Renal pelvis (tissue), 12 donors: ENCODE measurements at places on chromosomes 5 and 9.

DNA sequence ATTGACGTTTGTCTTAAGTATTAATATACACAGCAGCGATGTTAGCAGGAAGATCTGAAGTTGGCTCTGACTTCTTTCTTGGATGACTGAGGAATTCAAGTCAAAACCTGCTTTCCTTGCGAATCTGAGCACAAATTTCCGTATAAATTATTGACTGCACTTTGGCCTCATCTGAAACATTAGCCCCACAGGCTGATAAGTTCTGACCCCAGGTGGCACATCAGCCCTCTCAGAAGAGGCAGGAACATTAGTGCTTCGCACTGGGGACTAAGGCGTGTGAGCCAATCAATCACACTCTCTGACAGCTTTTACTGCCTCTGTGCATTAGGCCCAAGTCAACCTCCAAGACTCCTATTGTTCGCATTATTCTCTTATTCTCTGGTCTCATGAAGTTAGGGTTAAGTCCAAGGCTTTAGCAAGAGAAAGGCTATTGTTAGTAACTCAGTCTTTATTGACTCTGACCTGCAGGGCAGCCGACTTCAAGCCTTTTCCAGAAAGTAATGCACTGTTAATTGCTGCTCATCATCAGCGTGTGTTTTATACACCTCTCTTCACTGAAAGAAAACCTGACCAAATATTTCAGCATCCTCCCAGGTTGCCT is 84.2 kb downstream of the ZNF608 start:
- peak; percentile 72 for DNase-seq

DNA sequence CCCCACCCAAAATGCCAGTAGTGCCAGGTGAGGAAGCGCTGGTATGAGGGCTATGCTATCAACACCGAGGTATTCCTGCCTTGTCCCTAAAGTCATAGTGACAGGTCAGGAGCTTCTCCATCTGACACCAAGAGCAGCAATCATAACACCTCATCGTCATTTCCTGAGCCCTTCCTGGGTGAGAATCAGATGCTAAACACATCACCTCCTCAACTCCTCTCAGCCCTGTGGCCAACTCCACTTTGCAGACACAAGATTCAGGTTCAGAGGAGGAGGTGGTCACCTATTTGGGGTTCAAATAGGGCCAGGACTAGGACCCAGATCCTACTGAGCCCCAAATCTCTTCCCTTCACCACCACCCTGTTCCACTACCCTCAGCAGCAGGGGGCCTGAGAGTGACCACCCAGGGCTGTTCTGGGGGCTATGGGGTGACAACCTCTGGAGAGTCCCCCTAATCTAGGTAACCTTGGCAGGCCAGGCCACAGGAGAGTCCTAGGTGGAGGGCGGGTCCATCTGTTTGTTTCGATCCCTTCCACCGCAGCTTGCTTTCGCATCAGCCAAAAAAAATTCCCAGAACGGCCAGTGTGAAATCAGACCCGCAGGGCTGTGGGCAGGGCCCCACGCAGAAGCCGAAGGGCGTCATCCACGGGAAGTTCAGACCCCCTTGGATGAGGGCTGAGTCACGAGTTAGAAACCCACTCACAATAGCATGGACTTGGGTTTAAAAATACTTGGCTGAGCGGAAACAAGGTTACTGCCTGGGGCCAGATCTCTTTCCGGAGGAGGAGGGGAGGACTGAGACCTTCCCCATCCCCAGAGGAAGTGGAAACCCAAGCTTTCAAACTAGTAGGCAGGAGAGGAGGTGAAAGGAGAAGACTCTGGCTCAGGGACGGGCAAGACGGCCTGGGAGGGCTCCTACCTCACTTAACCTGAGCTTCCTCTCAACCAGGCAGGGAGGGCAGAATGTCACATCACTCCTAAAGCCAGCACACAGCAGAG is 8.7 kb downstream of the STK10 start:
- peak; percentile 56 for DNase-seq

DNA sequence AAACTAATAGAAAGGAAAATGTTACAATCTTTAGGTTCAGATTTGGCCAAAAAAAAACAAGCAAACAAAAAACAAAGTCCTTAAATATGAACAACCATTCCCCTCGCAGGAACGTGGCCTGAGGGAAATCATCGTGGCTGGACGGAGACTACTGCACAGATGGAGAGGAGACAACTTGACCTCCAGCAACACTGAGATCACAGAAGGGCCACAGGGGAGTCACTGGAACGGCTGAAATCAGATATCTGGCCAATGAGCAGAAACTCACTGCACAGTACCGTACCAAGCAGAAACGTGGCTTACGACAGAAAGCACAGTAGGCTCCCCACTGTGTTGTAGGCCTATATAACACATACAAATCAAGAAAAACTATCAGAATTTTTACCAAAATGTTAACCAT is 27.7 kb downstream of the CAMSAP1 start:
- DNase-seq: no peak

DNA sequence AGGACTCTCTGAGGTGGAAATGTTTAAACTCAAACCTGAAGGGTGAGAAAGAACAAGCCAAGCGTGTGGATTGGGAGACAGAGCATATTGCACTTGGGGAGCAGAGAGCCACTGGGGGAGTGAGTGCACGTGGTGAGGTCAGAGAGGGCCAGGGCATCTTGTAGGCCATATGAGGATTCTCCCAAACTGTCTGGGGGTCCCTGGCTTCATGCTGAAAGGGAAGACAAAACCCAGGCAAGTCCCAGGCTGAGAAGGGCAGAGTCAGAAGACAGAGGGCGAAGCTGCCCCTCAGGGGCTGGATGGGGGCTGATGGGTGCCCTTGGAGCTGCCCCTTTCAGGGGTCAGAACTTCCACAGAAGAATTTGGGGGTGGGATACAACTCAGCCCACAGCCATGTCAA is 215.3 kb upstream of the S1PR3 start:
- DNase-seq: no peak

DNA sequence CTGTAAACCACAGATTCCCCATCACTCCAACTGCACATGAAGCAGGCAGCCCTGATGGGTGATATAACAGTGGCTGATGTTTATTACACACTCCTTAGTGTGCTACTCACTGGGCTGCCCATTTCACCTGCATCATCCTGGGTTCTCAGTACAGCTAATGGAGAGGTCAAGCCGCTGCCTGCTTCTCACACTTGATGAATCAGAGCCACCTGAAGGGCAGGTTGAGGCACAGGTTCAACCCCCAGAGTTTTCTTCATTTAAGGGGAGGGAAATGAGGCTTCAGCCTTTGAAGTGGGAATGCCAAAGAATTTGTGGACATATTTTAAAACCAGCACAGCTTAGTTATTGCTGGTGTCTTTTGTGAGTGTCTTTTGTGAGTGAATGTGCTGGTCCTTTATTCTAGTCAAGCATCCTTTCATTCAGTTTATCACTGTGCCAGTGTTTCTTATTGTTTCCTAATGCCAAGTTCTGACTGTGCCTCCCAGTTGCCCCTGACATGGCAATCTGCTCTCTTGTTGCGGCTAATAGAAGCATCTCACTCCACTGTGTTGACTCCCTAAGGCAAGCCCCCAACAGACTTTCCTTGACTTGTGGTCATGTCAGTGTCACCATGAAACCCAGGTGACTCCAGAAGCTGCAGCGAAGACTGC is 109.2 kb downstream of the FBXL7 start:
- DNase-seq: no peak

DNA sequence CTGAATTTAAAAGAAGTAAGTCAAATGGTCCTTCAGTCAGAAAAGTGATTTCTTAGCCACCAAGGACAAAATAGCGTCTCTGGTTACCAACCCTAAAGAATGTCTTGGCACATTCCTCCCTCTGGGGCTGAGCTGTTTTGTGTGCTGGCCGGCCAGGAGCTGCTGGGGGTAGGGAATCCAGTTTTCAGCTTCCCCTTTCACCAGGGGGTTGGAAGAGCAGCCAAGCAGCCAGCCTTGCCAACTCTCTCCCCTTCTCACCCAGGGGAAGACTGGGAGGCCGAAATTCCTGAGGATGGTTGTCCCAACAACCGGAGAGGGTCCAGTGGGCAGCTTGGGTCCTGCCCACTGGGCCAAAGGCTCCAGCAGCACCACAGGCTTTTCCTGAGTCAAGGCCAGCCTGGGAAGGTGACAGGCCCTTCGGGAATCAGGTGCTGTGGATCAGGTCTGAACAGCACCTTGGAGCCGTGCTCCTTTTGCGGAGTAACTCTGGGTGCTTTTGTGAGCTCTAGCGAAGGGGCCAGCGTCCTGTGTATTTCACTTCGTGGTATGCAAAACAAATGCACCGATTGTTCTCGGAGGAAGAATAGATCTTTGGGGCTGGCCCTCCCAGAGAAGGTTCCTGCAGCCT is 4.2 kb downstream of the WWC1 start:
- peak; percentile 81 for DNase-seq

GRCh38 chr9:117697046-117697445 is 7.2 kb upstream of the TLR4 start:
- DNase-seq: no peak

GRCh38 chr9:81687521-81688261 is 1.7 kb downstream of the TLE1 start:
- no peak for DNase-seq
